Stimulated activated CD8-positive, alpha-beta memory T cell treated with anti-CD3 and anti-CD28 coated beads, Interleukin-7, amount 100 ng/mL, for 1 hour (primary cell): ENCODE measurements at places on chromosomes 4 and X.

- no peak for DNase-seq
Observed at GRCh38 chrX:77298790-77299189, 148.4 kb upstream of the FGF16 start.

- DNase-seq, result no peak
Observed at GRCh38 chr4:125420526-125420925, 105.8 kb downstream of the FAT4 start.

- no peak for DNase-seq
Observed at GRCh38 chr4:150402871-150403272, 179.1 kb upstream of the MAB21L2 start.

DNA sequence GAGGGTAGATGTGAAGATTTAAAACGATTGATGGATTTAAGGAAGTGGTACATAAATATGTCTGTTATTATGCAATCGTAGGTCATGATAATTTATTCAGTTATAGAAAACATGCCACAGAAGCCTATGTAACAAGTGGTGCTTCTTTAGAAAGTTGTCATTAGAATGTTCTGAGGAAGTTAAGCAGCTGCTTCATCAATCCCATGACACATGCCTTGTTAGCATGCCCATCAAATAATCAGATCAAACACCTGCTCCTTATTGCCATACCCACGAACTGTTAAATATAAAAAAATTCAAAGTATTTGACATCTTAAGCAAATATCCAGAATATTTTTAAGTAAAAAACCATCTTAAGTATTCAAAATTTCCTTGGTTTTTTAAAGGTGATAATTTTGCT is 76.4 kb upstream of the MYOZ2 start:
- DNase-seq, result no peak

DNA sequence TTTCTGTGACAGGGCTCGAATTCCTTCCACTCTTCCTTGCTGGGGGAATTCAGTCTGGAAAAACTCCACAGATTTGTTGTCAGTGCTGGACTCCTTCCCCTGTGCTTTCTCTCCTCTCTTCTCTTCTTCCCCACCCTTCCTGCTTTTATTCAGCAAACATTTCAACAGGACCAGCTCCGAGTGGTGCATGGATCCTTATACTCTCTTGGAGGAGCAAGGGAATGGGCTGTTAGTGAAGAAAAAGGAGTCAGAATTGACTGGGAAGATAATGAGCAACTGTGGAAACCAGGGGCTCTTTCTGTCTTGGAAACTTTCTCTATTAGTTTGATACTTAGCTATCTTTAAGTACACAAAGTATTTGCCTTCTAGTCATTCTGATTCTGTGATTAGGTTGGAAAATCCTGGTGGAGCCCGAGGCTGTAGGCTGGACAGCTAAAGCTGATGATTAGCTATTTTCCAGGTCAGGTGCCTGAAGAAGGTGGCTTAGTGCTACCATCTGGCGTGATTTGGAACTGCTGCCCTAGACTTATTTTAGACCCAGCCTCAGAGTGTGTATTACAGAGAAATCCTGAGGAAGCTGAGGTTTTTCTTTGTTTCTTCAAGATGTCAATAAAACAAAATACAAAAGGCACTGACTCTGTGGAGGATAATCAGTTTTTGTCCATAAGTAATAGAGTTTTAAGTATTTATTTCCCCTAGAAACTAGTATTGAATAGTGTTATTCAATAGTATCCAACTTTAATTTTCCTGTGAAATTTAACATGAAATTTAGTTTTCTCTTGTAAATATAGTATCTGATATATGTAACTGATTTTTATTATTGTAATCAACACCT is 38.4 kb downstream of the NAP1L5 start:
- DNase-seq, result no peak

DNA sequence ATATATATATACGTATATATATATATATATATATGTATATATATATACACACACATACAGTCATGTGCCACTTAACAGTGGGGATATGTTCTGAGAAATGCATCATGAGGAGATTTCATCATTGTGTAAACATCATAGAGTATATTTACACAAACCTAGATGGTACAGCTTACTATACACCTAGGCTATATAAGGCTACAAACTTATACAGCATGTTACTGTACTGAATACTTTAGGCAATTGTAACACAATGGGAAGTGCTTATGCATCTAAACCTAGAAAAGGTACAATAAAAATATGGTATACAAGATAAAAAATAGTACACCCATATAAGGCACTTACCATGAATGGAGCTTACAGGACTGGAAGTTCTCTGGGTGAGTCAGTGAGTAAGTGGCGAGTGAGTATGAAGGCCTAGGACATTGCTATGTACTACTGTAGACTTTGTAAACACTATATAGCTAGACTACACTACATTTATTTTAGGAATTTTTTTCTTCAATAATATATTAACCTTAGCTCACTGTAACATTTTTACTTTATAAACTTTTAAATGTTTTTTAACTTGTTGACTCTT is 13.2 kb upstream of the CCSER1 start:
- DNase-seq, result no peak

GRCh38 chrX:77493677-77494553 is 46.7 kb downstream of the FGF16 start:
- DNase-seq, result no peak

DNA sequence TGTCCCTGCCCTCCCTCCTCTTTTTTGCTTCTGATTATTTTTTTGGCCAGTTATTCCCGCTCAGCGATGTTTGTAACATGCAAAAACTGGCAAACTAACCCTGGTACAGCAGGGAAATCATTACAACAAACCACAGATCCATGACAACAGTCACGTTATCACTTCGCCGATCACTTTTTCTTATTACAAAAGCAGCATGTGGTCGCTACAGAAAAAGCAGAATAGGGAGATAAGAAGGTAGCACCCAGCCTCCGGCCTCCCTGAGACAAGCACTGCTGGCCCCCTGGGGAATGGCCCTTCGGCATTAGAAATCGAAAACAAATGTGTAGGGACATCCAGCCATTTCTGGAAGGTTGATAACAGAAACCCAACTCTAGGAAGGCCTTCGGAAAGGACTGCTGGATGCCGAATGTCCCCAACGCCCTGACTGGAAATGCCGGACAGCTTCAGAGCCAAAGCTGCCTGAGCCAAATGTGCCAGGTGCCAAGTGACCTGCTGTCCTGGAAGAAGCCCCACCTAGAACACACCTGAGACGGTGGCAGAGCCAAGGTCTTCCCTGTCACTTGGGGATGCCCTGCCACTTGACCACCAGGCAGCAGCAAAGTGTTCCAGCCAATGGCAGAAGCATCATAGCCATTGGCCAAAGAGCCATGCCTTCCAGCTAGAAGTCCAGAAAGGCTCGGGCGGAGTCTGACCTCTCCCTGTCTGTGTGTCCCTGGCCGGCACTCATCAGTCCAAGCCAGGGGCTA is 2.9 kb downstream of the IDH3G start:
- no peak for DNase-seq

- no peak for DNase-seq
Observed at GRCh38 chrX:41686788-41687187, 2.0 kb upstream of the GPR34 start.

DNA sequence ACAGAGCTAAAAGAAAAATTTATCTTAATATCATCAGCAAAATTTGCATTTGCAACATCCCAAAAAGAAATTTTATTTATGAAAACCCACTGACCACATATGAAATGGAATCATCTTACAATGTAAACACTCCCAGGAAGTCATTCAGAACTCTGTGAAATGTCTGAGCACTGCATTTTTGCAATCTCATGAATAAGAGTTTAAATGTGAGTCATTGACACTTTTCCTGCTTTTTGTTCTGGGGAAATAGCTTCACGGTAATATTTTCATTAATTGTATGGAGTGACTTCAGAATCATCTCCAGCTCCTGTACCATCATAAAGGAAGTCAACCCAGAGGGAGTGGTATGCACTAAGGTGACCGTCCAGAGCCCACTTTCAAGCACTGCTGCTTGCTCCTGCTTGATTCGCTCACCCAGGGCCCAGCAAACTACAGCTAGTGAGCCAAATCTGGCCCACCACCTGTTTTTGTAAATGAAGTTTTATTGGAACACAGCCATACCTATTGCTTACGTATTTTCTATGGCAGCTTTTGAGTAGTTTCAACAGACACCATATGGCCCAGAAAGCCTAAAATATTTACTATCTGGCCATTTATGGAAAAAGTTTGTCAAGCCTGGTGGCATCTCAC is 17.2 kb downstream of the EDNRA start:
- DNase-seq, result no peak

DNA sequence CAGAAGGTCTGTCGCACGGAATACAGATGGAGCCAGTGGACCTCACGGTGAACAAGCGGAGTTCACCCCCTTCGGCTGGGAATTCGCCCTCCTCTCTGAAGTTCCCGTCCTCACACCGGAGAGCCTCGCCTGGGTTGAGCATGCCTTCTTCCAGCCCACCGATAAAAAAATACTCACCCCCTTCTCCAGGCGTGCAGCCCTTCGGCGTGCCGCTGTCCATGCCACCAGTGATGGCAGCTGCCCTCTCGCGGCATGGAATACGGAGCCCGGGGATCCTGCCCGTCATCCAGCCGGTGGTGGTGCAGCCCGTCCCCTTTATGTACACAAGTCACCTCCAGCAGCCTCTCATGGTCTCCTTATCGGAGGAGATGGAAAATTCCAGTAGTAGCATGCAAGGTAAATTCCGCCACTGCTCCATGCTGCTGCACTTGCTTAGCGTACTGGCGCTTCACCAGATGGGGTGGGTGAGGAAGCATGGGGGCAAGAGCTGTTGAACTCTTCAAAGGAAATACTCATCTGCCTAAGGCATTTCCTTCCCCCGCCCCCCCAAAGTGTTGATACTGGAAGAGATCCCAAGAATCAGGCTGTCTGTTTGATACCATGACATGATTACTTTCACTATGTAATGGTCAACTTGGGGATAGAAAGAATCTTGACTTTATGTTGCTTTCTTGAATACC is 24.8 kb downstream of the KLF3 start:
- DNase-seq, result no peak

- no peak for DNase-seq
Observed at GRCh38 chr4:108933046-108933445, 170.2 kb upstream of the ETNPPL start.

DNA sequence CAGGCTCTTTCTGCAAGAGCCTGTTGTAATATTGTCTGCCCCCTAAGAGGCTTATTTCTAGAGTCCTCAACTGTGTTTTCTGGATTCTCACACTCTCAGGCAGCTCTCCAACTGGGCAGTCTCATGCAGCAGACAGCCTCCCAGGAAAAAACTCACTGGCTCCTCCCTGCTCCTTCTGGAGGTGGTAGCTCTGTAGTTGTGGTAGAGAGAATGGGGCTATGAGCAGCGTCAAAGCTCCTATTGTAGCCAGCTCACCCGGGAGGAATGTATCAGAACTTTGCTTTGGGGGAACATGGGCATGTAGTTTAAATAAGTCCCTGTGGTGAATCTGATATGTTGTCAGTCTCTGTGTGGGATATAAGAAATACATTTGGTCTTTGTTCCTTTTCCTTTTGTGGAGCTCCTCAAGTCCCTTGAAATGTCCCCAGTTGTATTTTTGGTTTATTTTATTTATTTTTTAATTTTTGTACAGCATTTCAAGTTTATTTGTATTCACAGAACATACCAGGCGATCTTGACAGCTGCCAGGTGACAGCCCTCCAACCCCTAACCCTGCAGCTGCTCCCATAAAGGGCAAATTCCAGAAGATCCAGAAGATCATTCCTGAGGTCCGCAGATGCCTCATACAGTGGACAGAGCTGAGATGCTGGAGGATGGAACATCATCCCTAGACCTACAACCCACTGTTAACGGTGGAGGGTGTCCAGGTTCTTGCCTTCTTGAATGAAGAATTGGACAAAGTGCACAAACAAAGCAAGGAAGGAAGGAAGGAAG is 45.7 kb downstream of the TRIM61 start:
- DNase-seq, result no peak

GRCh38 chrX:14832586-14832985 is 40.3 kb downstream of the FANCB start:
- DNase-seq, result no peak

DNA sequence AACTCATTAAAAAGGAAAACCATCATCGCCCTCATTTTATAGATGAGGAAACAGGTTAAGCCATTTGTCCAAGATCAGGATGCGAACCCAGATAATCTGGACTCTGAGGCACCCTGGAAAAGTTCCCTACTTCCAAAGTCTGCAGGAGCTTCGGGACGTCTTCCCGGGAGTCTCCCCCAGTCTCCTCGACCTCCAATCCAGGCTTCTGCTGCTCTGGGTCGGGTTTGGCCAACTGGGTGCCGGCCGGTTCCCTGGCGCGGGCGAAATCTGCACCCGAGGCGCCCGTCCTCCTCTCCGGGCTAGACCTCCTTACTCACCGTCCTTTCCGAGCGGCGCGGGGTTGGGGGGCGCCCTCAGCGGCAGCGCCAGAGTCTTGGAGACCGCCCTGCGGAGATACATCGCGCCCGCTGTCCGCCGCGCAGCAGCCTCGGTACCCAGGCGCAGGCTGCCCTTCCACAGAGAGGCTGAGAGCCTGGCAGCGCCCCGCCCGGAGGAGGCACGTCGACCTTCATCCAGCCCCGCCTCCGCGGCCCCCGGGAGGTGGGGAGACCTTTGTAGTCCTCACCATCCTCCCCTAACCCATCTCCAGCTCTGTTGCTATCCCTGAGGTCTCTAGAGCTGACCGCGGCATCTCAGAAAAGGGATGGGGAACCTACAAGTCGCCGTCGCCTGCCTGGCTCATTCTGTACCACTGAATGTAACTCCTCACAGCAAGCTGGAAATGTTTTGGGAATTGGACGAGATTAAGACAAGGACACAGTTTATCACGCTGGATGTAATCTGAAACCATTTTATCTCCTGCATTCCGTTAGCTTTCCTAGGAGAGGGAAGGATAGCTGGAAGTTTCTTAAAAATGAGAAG is at the start of gene MGARP:
Gene MGARP (minus strand): TSS at position 466 of the 861 bp plus-strand sequence. CDS start 67 bp downstream, at position 399.
- no peak for DNase-seq

DNA sequence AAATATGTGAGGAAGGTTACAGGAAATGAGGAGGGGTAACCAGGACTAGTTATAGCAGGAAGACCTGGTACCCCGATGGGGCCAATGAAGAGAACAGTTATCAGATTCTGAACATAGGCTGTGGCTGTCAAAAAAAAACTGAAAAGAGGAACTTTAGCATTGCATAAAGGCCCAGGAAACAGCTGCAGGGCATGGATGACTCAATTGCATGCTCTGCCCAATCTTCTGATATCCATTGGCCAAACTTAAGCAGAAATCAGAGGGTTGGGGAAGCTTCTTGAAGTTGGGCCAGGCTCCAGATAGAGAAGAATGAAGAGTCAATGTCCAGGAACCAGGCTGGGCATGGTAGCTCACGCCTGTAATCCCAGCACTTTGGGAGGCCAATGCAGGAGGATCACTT is 1222.4 kb upstream of the PRKX start:
- DNase-seq, result no peak

GRCh38 chrX:155923200-155923599 is 42.1 kb downstream of the VAMP7 start:
- no peak for DNase-seq

- no peak for DNase-seq
Observed at GRCh38 chr4:145583191-145584055, 35.8 kb upstream of the MMAA start.

GRCh38 chr4:181150191-181150590 is 1093.0 kb upstream of the TENM3 start:
- DNase-seq, result no peak

- DNase-seq, result no peak
Observed at GRCh38 chrX:68365341-68365740, 68.0 kb downstream of the OPHN1 start.

GRCh38 chr4:147492306-147492705 is 11.4 kb downstream of the EDNRA start:
- no peak for DNase-seq
